ENCODE measurements at places on chromosomes 16 and 17. TPM values are rescaled to one million over a fixed set of nuclear protein-coding genes. Genes with fewer than 3 reads are reported as not detected.

The OXLD1 gene
- 29.9 TPM for total RNA-seq

- DNase-seq, result no peak
These were observed 4.2 kb upstream of the NUDT16L1 start for GRCh38 chr16:4689091-4689671.

- DNase-seq, result no peak
These were observed 37.1 kb downstream of the YWHAE start for GRCh38 chr17:1362964-1363363.

DNA sequence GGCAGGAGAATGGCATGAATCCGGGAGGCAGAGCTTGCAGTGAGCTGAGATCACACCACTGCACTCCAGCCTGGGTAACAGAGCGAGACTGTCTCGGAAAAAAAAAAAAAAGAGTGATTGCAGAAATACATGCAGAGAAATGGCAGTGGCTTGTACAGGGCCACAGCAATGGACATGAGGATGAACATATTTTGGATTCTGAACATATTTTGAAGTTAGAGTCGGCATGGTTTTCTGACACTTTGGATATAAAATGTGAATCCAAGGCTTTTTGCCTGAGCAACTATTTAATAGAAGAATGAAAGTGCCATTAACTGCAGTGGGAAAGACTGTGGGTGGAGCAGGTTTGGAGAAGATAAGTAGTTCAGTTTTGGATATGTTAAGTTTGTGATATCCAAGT is 35.8 kb downstream of the CPD start:
- DNase-seq, result no peak

The IGSF6 gene
- 0.03 TPM for total RNA-seq

- DNase-seq, result no peak
These were observed 6.4 kb downstream of the RPS15A start for GRCh38 chr16:18783430-18784341.

- no peak for DNase-seq
These were observed 500.3 kb upstream of the CDH11 start for GRCh38 chr16:65622151-65622550.

- DNase-seq, result no peak
These were observed 4.9 kb downstream of the ALDOA start for GRCh38 chr16:30070490-30070889.

DNA sequence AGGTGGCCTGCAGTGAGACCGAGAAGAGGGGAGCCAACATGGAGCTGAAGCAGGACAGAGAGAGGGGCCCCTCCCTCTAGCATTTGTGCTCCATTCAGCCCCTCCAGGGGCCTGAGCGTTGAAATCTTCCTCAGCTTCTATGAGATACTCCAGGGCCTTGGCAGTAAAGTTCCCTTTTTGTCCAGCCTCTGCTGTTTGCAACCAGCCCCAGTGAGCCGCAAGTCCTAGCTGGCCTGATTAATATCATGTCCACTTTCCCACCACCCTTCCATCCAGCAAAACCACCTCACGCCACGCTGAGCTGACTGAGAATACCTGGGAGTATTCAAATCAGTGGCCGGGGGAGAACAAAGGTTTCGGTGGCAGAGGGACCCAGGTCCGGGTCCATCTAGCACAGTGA is 11.7 kb upstream of the RPH3AL start:
- DNase-seq, result no peak

The KDM8 gene
- total RNA-seq, result 2.6 TPM

- DNase-seq, result no peak
These were observed 276.5 kb downstream of the XYLT1 start for GRCh38 chr16:17194190-17194780.

The TP53TG3C gene
- not detected for total RNA-seq

DNA sequence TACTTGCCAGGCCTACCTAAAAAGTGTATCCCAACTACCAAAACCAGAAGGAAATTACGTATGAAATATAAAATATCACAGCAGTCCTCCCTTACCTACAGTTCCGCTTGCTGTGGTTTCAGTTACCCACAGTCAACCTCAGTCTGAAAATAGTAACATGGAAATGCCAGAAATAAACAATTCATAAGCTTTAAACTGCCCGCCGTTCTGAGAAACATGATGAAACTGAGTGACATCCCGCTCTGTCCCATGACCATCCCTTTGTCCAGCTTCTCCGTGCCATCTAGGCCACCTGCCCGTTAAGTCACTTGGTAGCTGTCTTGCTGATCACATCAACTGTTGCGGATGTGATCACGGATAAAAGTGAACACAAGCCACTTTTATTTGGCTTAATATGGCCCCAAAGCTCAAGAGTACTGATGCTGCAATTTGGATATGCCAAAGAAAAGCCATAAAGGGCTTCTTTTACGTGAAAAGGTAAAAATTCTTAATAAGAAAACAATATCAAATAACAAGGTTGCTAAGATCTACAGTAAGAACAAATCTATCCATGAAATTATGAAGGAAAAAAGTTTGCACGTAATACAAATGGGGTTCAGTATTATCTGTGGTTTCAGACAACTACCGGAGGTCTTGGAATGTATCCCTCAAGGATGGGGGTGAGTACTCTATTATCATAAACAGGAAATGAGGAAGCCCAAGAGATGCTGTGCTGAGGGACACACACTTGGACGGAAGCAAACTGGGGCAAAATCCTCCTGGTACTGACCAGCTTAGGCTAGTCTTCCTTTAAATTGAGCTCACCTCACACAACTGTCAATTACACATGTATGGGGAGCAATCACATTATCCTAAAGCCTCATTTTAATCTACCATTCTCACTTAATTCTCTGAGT is 8.2 kb downstream of the USP22 start:
- DNase-seq, result no peak

GRCh38 chr16:8730335-8730915 is 56.0 kb downstream of the ABAT start:
- peak; percentile 77 for DNase-seq

The TAC4 gene
- total RNA-seq, result not detected

The CCL16 gene
- not detected for total RNA-seq

The AKAP10 gene
- 21.3 TPM for total RNA-seq

The MC1R gene
- 2.8 TPM for total RNA-seq

DNA sequence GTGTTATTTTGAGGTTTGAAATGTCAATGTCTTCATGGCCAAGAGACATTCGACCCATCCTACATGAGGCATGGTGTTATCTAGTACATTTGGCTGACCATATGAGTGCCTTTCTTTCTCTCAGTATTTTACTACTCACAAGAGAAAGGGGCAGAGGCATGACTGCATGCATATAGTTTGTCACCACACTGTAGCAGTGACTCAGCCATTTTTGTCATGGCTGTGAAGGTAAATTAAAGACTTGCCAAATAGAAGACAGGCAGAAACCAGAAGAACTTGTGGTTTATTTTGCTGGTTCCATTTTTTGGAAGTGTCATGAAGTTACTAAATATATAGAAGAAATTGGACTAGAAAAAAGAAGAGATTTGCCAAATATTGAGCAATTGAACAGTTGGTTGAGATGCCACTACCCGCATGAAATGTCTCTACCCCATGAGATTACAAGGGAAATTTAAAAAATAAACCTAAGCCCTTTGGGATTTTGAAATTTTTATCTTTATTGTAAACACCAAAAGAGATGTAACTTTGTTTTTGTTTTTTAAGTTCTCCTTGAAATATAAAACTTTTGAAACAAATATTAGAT is 170.3 kb downstream of the CHD9 start:
- DNase-seq, result no peak

GRCh38 chr17:37567137-37567536 is 42.1 kb downstream of the SYNRG start:
- no peak for DNase-seq

The PERCC1 gene
- not detected for total RNA-seq

DNA sequence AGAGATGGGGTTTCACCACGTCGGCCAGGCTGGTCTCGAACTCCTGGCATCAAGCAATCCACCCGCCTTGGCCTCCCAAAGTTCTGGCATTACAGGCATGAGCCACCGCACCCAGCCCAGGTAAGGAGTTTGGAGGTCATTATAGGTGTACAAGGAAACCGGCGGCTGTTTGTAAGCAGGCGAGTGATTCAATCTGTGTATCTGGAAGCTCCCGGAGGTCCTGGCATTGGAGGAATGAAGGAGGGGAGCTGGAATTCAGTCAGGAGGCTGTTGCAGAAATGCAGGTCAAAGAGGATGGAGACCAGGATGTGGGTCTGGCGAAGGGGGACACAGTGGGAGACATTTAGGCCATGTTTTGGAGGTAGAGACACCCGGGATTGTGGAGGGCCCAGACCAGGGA is 18.8 kb downstream of the CDC42EP4 start:
- no peak for DNase-seq

DNA sequence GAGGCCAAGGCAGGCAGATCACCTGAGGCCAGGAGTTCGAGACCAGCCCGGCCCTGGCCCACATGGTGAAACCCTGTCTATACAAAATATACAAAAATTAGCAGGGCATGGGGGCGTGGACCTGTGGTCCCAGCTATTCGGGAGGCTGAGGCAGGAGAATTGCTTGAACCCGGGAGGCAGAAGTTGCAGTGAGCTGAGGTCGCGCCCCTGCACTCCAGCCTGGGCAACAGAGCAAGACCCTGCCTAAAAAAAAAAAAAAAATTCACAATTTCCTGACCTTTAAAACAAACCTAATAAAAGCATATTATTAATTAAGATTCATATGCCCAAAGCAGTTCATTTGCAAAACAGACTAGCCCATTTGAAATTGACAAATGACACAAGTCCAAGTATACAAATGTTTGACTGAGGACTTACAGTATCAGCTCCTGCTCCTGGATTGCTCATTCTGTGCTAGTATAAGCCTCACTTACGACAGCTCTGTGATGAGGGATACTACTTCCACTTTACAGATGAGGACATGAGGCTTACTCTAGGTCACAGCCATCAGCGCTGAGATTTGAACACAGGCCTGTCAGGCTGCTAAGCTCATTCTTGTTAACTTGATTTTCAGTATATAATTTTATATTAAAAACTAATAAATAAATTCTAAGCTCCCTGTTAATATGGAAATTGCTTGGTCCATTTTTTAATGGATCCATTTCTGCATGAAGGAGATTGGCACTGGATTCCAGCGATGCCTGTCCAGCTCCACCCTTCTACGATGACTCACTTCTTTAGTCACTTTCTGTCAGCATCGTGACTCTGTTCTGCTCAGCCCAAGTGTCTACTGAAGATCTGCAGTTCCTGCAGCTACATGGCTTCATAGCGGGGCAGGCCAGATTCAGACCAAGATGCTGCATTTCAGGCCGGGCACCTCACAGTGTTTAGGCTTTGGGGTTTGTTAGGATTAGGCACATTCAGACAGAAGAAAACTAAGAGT is 88.2 kb downstream of the WDR59 start:
- peak; percentile 64 for DNase-seq

DNA sequence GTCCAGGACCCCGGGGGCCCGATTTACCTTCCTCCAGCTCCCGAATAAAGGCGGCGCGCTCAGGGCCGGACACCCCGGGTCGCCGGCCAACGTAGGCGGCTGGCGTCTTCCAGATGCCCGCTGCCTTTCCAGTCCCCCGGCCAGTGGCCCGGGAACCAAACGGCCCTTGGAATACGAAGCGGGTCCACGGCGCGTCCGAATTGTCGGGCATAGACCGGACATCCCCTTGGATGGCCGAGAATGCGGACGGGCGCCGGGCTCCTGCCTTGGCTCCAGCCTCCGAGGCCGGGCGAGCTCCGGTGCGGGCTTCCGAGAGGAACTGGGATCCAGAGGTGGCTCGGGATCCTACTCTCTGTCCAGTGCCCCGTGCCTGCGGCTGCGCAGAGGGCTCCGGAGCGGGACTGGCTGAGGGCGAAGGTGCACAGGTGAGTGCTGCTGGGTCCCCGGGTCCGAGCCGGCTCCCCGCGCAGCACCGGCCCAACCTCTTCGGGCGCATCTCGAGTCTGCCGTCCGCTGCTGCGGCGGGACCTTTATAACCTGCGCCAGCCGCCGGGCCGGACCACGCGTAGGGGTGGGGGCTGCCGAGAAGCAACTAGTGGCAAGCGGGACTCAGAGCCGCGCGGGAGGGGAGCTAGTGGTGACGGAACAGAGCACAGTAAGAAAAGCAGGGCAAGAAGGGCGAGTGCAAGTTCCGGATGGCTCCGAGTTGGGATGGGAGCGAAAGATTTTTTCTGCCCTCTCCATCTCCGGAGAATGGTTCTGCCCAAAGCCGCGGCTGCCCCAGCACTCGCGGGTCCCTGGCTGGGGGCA is at the start of gene HAP1:
Gene HAP1, minus strand, starts transcription at position 505 of the 810 bp plus-strand sequence. Its CDS starts 9 bp downstream, at position 496.
- peak; percentile 52 for DNase-seq

The CD7 gene
- total RNA-seq, result not detected

DNA sequence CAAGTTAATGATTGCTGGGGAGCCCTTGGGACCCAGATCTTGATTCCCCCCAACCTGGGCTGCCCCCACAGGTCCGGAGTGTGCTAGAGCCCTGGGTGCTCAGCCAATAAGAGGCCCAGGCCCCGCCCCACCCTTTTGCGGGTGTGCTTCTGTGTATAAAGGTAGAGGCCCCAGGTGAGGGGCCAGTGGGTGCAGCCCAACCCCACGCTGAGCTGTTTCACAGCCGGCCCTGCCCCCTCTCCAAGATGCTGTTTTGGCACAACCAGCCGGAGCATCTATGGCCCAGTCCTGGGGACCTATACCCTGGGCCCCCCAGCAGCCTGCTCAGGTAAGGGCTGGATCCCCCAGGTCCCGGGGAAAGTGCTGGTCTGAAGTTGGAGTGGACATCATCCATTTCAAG is 11.8 kb upstream of the STAC2 start:
- DNase-seq, result no peak

GRCh38 chr17:46949291-46950174 is 26.6 kb downstream of the GOSR2 start:
- DNase-seq, result no peak

DNA sequence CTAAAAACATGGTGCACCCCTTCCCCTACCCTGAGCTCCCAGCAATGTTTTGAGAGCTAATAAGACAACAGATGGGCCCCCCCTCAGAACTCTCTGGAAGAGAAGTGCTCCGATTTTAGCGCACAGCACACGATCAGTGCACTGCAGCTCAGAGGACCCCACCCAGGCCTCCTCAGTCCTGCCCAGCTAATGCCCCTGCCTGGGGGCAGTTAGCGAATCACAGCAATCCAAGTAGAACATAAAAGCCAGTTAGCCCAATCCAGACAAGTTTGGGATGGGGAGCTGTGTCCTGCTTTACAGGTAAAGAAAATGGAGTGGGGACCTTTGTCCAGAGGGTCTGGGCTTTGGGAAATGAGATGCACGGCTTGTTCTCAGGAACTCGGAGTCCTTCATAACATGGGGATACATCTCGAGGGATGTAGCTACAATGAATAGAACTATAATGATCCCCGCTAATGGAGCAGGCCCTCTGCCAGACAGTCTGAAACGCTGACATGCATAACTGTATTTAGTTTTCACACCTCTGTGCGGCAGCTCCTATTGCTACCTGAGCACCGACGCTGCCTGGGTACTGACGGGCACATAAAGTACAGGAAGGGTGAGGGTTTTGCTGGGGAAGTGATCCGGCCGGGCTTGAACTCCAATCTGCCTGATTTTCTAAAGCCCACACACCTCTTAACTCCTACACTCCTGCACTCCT is 29.7 kb upstream of the CDC42EP4 start:
- DNase-seq, result no peak

- DNase-seq, result no peak
These were observed 85.5 kb downstream of the NPIPB11 start for GRCh38 chr16:29321000-29321393.

DNA sequence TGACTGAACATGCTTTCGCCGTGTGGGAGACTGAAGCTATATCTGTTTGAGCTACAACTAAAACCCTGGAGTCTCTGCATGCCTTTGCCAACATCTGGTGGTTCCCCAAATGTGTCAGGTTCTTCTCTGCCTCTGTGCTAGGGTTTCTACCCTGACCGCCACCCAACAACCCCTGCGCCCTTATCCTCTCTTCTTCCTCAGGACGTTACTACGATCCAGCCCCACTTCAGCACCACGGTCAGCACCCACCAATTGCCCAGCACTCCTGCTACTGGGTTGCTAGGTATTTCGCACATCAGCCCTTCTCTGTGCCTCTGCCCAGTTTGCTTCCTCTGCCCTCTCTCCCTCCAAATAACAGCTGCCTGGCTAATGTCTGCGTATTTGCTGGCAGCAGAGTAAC is 106.3 kb upstream of the HSBP1 start:
- DNase-seq, result no peak
